ENCODE measurements at places on chromosomes 16 and 17. TPM values are rescaled to one million over a fixed set of nuclear protein-coding genes. Genes with fewer than 3 reads are reported as not detected.

- no peak for DNase-seq
Observed at GRCh38 chr17:77814091-77814772, 144.3 kb upstream of the TNRC6C start.

DNA sequence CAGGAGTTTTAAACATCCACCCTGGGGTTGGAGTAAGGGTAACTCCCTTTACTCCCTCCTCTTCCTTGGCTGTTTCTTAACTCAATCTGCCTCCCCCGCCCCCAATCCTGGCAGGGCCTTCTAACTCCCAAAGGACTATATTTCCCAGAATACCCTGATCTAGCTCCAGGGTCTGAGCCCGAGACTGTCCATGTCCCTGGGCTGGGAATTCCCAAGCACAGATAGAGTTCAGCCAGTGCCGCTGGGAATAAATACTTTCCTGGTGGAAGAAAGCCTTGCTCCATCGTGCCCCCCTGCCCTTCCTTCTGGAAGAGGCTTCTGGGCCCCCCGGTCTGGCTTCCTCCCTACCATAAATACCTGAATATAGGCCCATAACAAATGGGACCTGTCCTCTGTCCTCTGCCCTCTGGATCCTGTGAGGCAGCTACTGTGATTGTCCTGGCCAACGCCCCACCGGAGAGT, 10.2 kb downstream of the BAHCC1 start:
- peak; percentile 96 for DNase-seq

TP53TG3B gene
- not detected for total RNA-seq

DNA sequence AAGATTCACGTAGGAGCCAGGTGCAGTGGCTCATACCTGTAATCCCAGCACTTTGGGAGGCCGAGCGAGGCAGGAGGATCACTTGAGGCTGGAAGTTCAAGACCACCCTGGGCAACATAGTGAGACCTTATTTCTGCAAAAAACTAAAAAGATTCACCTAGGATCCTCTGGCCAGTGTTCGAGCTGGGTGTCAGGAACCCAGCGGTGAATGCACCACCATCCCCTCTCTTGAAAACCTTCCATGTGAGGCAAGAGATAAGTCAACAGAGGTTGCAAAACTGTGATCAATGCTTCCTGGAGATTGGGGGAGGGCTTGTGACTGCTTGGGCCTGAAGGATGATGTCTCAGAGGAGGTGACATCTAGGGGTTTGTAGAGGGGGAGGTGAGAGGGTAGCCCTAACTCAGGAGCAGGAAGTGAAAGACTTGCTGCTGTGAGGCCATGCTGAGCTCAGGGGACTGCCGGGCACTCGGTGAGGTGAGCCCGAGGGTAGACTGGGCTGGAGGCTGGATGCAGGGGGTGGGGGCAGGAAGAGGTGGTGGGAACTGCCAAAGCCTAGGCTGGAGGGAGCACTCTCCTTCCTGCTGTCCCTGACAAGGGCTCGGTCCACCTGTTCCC, 11.7 kb downstream of the GJD3 start:
- DNase-seq, result no peak

DNA sequence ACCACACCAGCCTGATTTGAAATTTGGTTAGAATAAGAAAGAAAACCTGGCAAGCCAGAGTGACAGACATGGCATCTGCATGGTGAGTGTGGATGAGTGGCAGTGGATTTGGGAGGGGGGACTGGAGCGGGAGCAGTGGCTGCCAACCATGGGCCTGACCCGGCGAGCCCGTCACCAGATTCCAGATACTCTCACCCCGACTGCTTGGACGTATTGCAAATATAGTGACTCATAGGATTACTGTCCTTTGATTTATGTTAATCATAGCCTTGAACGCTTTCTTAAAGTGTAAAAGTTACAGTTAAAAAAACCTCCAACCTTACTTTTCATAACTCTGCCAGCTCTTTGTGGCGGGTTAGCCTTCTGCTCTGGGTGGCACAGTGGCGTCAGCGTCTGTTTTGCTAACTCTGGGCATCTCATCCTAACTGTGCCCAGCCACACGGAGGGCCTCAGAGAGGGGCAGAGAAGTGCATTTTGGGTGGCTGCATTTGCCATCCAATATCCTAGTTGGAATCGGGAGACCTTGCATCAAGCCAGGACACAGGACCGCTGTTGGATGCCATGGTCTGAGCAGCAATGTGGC, 26.8 kb upstream of the FOXK2 start:
- DNase-seq, result no peak

DNA sequence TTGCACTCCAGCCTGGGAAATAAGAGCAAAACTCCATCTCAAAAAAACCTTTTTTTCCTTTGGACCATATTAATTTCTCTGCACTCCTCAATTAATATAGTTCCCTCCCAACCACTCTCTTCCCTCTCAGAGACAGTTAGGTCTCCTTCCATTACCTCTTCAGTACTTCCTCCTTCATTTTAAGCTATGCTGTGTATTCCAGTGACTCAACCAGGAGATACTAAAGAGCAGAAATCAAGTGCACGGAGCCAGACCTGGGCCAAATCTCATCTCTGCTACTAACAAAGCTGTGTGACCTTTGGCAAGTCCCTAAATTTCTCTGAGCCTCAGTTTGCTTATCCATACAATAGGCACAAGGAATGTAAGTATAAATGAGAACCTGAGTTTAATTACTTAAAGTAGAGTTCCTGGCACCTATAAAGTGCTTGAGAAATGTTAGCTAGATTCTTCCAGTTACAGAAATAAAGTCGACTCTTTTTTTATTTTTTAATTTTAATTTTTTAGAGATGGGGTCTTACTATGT, 8.5 kb downstream of the PECAM1 start:
- no peak for DNase-seq

DNA sequence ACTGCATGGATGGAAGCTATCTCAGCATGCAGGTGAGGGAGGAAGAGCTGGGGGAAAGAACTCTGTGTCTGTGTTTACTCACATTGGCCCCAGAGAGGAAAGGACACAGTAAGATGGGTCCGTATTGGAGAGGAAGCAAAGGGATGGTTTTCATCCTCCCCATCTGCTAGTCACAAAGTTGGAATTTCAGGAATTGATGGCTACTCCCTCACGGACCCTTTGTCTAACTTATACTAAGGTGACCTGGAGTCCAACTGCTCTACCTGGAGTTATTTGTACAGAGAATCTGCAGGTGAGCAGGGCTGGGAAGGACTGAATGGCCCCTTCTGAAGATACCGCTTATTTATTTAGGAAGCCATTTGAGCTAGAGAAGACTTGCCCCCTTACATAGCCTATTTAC, 55.1 kb downstream of the WNT3 start:
- DNase-seq, result no peak

DNA sequence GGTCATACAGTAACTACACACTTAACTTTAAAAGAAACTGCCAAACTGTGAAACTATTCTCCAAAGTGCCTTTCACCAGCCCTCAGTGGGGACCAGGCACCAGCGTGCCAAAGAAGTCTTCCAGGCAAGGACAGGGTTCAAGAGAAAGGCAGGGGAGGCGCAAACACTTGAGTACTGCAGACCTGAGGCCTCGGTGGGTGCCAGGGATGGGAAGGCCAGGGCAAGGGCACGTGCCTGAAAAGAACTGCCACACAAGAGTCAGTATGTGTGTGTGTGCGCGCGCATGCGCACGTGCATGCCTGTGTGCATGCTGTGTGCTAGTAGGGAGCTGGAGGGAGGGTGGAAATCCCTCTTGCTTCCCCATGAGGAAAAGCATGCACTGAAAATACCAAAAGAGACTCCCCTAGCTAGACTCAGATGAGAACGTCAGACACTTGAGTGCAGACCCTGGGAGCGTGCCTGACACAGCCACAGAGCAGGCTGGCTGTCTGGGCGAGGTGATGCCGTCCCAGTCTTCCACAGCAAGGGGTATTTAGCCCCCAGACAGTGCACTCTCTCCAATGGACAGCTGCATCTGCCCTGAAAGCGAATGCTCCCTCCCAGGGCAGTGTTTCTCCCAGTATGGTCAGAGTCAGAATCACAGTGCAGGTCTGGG, 40.1 kb upstream of the GSG1L start:
- no peak for DNase-seq

GRCh38 chr17:76867578-76868175, 527 bp upstream of the MGAT5B start:
- DNase-seq, result no peak

OTOA gene
- not detected for total RNA-seq

NF1 gene
- total RNA-seq, result 58.7 TPM

- DNase-seq, result no peak
Observed at GRCh38 chr16:25751230-25751835, 59.6 kb downstream of the HS3ST4 start.

- DNase-seq, result no peak
Observed at GRCh38 chr16:30087181-30087898, 4.4 kb downstream of the TBX6 start.

DNA sequence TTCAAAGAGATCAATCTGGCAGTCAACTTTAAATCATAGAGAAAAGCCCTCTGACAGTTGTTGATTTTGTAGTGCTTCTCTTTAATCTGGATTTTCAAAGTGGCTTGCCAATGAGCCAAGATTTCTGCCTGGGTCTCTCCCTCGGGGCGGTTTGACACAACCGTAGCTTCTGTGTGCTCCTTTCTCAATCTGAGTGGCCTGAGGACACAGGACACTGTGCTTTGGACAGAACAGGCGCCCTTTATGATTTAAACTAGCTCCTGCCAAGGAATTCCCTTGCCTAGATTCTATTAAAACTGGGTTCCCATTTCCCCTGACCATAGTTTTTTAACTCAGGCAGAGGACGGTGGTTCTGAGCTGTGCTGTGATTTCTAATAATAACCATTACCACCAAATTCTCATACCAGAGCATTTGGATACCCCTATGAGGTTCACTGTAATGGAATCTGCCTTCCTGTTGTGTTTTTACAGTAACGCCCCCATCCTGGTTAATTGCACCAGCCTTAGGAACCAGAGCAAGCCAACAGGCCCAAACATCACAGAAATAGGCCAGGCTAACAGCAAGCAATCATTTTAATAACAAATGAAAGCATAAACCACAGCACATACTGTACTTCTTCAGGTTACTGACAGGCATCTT, 4.0 kb downstream of the ZFHX3 start:
- DNase-seq, result no peak

CES5A gene
- not detected for total RNA-seq

- no peak for DNase-seq
Observed at GRCh38 chr17:34206569-34206968, 48.5 kb upstream of the CCL2 start.

GRCh38 chr16:83681381-83681956, 126.3 kb upstream of the HSBP1 start:
- no peak for DNase-seq

GRCh38 chr16:72311426-72311825, 139.5 kb upstream of the PMFBP1 start:
- no peak for DNase-seq

GJC1 gene
- total RNA-seq, result 10.1 TPM

- DNase-seq, result no peak
Observed at GRCh38 chr17:47693731-47694580, at the start of gene TBKBP1. TSS of gene TBKBP1 (plus strand) at chr17:47694161. CDS start at chr17:47696113, 1,952 bp downstream.

DNA sequence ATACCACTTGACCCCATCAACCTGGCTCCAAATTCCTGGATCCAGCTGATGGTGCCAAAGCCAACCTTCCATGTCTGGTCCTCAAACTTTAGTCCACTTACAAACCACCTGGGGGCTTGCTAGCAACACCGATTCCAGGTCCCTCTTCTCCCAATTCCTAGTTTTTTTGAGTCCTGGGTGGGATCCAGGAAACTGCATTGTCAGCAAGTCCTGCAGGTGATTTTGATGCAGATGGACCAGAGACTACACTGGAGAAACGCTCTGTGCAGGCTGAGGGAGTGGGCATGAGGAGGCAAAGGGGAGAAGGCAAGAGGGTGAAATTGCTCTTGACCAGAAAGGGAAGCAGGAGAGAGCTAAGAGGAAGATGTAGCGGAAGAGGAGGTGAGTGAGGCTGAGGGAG, 21.0 kb upstream of the NOS2 start:
- DNase-seq, result no peak

GRCh38 chr17:38464723-38465390, 36.6 kb downstream of the ARHGAP23 start:
- DNase-seq, result peak; percentile 96

DNA sequence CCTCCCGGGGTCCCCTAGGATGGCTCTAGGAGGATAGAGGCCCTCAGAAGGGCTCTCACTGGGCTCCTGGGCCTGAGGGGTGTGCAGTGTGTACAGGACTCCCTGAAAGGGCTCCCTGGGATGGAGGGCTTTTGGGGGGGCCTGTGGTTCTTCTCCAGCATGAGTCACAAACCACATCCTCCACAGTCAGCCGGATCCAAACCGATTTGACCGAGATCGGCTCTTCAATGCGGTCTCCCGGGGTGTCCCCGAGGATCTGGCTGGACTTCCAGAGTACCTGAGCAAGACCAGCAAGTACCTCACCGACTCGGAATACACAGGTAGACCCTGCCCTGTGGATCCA, 4.5 kb downstream of the TRPV2 start:
- DNase-seq, result no peak

DNA sequence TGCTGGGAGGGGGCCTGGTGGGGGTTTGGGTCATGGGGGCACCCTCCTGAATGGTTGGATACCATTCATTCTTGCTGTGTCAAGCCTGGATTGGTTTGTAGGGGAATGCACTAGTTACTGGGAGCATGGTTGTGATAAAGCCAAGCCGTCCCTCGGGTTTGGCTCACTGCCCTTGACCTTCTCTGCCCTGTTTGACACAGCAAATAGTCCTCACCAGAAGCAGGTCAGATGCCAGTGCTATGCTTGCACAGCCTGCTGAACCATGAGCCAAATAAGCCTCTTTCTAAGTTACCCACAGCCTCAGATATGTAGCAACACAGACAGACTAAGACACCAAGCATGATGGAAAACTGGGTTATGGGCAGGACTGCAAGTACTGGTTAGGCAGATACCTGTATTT, 14.6 kb downstream of the ZNF778 start:
- DNase-seq, result no peak

DNA sequence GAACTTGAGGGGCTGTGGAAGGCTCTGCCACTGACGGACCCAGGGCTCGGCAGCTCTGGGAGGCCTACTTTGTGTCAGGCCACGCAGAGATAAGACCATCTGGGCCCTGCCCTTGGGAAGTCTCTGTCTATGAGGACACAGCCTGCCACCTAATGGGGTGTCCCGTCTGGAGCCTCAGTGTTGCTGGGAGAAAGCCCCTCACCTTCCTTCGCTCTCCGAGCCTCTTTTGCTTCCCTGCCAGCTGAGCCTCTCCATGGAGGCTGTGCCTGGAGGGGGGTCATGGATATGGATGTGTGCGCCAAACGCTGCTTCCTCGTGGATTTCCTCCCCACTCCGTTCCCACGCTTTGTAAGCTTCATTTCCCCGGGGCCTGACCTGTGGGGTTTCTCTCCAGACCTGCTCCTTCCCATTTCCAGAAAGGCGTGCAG, 228.8 kb downstream of the SEC14L1 start:
- DNase-seq, result no peak
